ENCODE measurements at places on chromosomes 12 and 14. TPM values are rescaled to one million over a fixed set of nuclear protein-coding genes. Genes with fewer than 3 reads are reported as not detected.

Gene TPCN1
- total RNA-seq, result 18.5 TPM

Gene ACSS3
- 0.07 TPM for total RNA-seq

Gene ANKRD33
- total RNA-seq, result not detected

Gene C12orf54
- total RNA-seq, result not detected
